ENCODE measurements at places on chromosomes 11 and 22. TPM values are rescaled to one million over a fixed set of nuclear protein-coding genes. Genes with fewer than 3 reads are reported as not detected.

The OR4A16 gene
- not detected for total RNA-seq

The OR4C46 gene
- total RNA-seq, result not detected

The OR5A1 gene
- not detected for total RNA-seq

The NCAPH2 gene
- 28.3 TPM for total RNA-seq

The CLP1 gene
- total RNA-seq, result 28.2 TPM

The RBM4B gene
- total RNA-seq, result 15.7 TPM

The TMEM138 gene
- total RNA-seq, result 12.7 TPM

The DBX1 gene
- total RNA-seq, result not detected

The SCO2 gene
- total RNA-seq, result 2.1 TPM

The PRAME gene
- total RNA-seq, result not detected

The HMOX1 gene
- 3.9 TPM for total RNA-seq

The H19 gene
- 59.4 TPM for total RNA-seq

- DNase-seq, result no peak
Observed at GRCh38 chr11:109109571-109110315, 312.2 kb upstream of the C11orf87 start.

- peak; percentile 94 for DNase-seq
Observed at GRCh38 chr11:22703040-22703439, 36.6 kb downstream of the GAS2 start.

DNA sequence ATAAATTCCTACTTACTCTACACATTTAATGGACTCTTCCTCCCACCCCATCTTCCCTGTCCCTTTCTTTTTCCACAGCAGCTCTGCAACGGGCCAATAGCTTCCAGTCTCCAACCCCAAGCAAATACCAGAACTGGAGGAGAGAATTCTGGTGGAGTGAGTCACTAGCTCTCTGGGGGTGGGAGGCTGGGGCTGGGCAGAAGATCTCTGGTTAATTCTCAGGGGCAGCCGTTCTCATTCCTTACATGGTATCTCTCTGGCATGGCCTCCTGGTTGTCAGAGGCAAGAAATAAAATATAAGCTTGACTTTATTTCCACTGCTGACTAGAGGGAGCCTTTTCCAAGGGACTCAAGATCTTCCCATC, 90.4 kb upstream of the PARVA start:
- peak; percentile 81 for DNase-seq

DNA sequence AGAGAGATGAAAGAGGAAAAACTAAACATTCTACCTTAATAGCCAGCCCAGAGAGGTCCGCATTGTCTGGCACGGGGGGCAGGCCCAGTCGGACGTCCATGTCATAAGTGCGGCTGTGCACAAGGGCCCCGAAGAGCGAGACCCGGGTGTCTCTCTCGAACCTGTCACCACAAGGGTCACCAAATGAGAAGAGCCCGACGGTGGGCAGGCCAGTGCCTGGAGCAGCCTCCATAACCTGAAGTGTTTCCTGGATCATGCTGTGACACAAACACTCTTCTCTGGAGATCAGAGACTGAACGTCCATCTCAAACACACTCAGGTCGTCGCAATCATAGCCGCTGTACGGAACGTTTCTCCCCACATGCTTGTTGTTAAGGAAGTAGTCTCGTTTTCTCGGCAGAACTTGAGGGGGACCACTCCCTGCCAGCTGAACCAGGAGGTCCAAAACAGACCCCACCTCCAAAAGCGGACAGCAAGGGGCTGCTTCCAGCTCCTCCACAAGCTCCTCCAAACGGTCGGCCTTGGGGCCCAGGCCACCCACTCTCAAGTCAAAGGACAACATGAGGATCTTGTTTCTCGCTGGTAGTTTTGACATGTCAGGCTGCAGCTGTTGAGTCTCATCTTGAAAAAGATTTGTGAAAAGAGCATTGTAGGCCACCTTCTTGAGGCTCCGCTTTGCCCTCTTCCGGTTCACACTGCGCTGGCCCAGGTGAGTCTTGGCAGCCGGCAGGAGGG, 971 bp downstream of the TUBGCP6 start:
- DNase-seq, result no peak

DNA sequence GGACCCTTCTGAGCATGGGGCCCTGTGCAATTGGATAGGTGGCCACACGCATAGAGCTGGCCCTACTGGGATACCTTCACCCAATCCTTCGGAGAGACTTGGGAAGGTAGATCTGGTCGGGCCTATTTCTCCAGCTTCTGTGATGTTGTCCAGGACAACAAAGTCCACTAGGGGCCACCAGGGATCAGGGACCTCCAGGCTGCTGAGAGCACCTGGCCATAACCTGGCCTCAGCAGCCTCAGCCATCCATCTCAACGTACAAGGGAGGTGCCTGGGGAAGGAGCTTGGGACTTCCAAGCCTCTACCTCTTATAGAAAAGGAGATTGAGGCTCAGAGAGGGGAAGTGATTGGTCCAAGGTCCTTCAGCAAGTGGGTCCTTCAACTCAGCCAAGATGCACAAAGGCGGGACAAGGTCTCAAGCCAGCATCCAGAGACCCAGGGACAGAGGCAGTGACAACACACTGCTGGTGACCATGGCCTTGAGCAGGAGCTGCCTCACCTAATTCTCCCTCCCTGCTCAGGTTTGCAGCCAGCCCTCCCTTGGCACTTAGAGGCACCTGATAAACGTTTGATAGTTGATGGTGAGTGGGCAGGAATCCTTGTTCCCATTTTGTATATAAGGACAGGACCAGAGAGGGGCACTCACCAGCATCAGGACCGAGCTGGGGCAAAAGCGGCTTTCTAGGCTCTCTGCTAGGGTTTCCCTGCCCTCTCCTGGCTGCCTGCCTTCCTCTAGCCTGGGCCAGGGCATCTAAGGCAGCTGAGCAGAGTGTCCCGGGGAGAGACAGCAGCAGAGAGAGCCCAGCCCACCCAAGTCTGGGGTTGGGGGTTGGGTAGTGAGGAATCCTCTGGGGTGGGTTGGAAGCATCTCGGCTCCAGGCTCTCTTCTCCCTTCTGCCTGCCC, 4.5 kb downstream of the RAC2 start:
- DNase-seq, result no peak

DNA sequence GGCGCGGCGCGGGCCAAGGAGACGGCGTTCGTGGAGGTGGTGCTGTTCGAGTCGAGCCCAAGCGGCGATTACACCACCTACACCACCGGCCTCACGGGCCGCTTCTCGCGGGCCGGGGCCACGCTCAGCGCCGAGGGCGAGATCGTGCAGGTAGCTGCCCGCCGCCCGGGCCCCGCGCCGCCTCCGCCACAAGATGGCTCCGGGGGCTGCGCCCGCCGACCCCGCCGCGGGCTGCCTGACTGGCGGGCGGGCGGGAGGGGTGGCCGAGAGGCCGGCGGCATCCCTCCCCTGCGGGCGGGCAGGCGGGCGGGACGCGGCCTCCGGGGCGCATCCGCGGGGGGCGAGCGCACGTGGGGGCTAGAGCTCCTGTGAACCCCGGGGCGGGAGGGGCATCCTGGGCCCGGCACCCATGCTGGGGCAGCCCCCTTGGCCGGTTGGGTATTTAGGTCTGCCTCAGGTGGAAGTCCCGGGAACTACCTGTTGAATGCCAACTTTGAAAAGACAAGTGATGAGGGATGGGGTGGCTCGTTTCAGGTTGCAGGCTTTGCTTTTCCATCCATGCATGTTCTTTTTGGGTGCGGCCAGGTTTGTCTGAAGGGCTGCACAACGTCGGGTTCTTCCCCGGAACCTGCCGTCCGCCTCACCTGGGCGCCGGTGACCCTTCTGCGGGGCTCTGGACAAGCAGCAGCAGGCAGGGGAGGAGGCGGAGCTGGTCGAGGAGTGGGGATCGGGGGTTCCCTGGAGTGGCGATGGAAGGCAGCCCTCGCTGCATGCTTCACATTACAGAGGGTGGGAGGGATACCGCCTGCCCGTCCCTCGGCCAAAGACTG, 760 bp downstream of the ZNRF3 start:
- no peak for DNase-seq

DNA sequence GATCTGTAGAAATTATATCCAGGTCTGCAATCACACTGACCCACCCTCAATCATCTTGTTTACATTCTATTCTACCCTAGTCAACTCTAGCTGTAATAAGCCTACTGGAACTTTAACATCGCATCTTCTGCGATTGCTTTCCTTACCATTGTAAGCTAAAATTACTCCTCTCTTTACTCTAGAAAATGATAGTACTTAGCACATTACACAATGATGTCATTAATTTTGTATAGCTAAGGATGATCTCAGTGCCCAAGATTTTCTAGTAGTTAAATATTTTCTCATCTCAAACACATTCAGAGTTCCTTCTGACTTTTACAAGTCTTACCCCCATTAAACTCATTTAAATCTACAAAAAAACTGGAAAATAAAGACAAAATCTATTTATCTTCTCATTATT, 39.6 kb upstream of the CTSC start:
- DNase-seq, result no peak

- DNase-seq, result no peak
Observed at GRCh38 chr22:29380856-29381255, 7.5 kb downstream of the AP1B1 start.

- no peak for DNase-seq
Observed at GRCh38 chr11:76797341-76798201, 14.4 kb downstream of the TSKU start.

DNA sequence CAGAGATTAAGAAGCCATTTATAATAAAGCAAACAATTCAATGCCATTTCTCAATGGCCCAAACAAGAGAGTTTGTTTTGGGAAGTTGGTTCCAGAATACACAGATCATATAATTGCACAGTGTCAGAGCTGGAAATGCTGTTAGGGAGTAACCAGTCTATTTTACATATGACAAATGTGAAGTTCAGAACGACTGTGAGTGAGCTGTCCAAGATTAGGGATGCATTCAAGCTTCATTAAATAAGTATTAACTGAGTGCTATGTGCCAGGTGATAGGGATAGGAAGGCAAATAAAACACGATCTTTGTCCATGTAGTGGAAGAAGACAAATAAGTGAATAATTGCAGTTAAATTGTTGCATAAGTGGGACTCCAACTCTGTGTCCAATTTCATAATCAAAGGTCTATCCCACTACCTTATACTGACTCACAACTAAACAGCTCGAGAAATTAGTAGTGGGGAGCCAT, 33.1 kb upstream of the PICALM start:
- DNase-seq, result peak; percentile 80

DNA sequence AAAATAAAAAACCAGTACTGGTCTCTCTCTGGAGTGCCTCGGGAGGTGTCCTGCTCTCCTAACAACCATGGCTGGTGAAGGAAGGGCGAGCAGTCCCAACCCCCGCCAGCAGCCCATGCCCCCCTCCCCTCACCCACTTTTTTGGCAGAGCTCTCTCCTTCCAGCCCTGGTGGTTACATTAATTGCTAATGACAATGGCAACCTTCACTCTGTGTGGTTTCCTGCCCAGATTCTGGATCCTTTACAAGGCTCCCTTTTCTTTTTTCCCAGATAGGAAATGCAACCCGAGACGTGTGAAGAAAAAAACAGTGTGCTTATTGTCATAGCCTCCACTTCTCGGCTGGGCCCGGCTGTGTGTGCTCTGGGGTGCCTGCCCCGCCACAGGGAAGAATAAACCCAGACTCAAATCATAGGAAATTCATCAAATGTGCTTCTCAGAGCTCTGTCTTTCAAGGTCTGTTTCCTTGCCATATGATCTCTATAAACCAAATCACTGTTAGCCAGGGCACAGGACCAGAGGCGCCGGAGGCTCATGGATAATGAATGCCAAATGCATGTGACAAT, 513.0 kb downstream of the SOX6 start:
- DNase-seq, result no peak

- no peak for DNase-seq
Observed at GRCh38 chr11:44018829-44019228, 29.0 kb upstream of the ACCSL start.

DNA sequence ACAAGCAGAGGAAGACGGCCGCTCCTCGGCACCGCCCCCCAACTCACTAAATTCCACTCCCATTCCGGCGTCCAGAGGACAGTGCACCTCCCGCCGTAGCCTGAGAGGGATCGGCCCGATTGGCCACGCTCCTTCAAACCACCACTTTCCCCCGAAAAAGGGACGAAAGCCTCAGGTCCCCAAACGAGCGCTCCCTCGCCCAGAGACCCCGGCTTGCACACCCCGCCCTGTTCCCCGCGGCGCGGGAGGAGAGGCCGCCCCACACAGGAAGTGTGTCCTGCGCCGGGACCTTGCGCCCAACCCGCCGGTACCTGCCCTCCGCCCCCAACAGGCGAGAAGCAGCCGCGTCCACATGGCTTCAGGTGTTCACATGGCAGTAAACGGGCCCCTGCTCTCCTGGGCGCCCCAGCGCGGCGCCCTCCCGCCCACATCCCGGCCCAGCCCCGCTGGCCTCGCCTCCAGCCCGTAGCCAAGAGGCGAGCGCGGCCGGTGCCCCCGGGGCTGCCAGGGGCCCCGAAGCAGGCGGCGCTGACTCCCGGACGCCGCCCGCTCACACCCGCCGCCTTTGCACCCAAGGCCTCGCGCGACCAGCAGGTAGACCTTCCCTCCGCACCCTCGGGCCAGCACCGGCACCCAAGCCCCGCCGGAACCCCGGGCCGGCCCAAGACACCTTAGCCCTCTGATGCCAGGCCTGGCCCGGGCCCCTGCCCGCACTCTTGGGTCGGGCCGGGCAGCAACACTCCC, 849 bp downstream of the TCF20 start:
- peak; percentile 62 for DNase-seq

DNA sequence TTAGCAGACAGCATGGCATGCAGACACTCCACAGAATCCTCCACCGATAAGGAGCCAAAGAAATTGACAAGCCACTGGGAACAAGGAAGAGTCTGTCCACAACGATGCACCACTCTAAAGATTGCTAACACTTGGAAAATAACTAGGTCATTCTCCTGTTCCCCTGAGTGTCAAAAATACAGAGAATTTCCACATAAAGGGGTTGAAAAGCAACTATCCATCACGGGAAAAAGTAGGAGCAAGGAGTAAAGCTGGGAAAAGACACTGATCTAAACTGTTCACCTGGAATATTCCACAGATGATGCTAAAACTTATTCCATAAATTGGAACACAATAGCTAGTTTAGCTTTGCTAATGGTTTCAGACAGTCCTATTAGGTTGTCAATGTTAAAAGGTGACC, 47.0 kb upstream of the SLC25A1 start:
- DNase-seq, result no peak

- no peak for DNase-seq
Observed at GRCh38 chr11:101807531-101807930, 107.3 kb upstream of the CEP126 start.

DNA sequence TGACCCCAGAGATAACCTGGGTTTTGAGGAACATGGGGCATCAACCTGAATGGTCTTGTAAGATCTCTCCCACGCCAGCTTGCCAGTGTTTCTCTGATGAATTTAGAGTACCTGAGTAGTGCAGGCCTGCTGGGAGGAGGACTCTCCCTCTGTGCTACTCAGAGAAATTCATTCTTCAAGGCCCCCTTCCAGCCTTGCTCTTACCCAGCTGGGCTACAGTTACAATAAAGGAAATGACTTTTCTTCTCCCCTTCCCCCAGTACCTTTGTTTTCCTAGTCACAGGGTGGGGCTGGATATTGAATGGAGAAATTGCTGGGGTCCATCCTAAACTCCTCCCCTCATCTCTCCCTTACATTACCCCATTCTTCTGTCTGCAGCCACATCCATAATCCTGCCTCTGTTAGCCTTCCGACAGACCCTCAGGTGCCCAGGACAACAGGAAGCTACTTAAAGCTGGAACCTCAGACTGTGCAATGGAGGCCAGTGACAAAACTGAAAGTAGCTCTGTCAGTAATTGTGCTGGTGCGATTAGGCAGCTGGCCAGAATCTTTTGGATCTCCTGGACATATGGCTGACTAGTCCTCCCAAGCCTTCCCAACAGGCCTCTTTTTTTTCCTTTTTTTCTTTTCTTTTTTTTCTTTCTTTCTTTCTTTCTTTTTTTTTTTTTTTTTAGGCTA, 17.4 kb downstream of the LIMK2 start:
- no peak for DNase-seq

- DNase-seq, result peak; percentile 32
Observed at GRCh38 chr11:67561971-67562619, 21.5 kb upstream of the GSTP1 start.

All from bronchial epithelial cell (primary cell).